Stimulated activated CD8-positive, alpha-beta memory T cell treated with anti-CD3 and anti-CD28 coated beads, Interleukin-2, amount 100 ng/mL, for 48 hours (primary cell): ENCODE measurements at places on chromosomes 1 and 21.

DNA sequence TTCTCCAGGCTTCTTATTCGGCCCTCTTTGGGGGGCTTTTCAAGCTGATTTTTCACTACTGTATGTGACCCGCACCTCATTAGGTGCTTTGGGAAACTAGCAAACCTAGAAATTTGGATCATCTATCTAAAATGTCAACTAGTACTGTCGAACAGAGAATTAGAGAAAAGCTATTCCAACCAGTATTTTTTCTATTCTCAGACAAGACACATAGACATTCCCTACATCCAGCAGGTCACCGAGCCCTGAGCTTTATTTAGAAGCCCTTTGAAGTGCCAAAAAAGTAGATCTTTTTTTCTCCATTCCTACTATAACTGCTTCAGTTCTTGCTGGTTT is 310 bp upstream of the SSR2 start:
- no peak for DNase-seq

DNA sequence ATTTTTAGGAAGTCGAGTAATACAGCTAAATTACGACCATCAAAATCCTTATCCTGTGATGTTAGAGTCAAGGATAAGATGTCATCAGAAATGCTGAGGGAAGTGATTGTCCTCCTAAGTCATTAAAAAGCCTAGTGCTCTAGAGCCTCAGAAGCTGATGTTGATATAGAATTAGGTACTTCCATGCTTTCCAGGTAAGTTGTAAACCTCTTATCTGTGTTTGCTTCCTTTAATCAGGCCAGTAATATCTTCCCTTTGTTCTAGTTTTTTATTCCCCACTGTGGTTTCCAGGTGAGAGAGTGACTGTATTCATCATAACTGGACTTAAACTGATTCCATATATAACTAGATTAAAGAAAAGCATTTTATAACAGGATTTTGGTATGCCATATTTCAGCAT is 44.4 kb downstream of the SMG7 start:
- DNase-seq, result no peak

DNA sequence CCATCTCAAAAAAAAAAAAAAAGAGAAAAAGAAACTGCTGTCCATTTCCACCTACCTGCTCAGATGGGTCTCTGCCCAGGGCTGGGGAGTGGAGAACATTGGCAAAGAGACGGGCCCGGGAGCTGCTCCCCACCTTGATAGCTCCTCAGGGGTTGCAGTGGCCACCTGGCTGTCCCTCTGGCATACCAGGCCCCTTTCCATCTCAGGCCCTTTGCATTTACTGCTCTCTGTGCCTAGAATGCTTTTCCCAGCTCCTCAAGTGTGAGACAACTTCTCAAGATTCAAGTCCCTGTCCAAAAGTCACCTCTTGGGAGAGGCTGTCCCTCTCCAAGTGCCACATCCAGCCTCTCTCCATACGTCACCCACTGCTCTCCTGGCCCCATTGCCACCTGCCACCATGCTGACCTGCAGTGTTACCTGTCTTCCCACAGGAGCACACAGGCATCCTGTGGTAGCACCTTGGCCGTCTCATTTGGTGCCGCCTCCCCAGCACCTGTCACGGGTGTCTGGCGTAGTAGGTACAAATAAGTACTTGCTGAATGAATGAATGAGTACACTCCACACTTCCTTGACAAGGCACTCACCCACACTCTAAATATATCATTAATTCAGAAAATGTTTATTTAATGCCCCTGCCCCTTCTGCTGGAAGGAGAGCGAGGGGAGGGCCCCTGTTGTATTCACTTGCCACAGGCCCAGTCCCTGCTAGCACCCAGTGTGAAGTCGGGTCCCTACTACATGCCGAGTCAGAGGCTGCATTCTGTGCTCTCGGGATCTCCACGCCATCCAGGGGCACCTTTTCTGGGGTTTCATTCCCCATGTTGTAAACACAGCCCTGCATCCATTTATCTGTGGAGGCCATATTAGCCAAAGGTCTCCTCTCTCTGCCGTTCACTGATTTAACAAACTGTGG is 48.8 kb downstream of the DISP3 start:
- DNase-seq, result no peak

DNA sequence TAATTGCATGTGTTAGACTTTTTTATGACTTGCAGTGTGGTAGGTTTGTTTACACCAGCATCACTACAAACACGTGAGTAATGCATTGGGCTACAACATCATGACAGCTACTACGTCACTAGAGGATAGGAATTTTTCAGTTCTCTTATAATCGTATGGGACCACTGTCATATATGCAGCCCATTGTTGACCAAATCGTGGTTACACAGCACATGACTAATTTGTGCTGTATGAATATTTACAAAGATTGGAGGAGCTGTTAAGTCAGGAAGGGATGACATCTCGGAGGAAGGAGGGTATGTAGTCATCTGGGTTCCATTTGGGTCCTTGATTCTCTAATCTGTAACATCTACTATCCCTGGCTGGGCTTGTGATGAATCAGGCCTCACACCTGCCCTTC is 270.9 kb downstream of the TNR start:
- no peak for DNase-seq

GRCh38 chr1:87051965-87052364 is 137.5 kb downstream of the HS2ST1 start:
- no peak for DNase-seq

- no peak for DNase-seq
Observed at GRCh38 chr1:198119906-198120305, 36.9 kb upstream of the NEK7 start.

DNA sequence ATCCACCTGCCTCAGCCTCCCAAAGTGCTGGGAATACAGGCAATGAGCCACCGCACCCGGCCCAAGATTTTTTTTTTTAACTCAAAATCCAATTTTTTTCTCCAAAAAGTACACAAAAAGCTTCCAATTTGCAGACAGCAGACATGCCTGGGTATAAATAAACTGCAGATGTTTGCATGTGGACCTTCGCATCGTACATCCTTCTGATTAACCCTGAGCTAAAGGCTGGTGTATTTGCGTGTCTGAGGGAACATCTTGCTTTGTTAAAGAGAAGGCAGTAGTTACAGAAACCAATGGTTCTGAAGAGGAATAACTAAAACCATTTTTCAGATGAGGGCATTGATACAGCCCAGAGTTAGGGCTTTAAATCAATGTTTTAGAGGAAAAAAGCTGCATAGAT is 12.7 kb downstream of the BCAR3 start:
- no peak for DNase-seq

DNA sequence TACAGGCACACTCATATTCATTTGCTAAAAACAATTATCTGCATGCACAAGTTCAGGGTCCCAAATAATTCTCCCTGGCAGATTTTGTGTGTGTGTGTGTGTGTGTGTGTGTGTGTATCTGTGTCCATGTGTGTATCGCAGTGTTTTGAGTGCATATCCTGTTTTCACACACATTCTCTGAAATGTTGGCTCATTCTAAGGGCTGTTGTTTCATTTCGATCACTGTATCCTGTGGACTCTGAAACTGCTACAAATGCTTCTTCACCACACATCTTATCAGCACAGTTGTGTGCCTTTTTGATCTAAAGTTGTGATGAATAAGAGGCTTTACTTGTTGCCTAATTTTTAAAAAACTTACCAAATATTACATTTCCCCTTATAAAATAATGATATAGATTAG is 34.6 kb downstream of the NR5A2 start:
- DNase-seq, result no peak

GRCh38 chr1:77319036-77319705 is 37.4 kb downstream of the AK5 start:
- no peak for DNase-seq

GRCh38 chr1:63119575-63120155 is 202.7 kb upstream of the FOXD3 start:
- DNase-seq, result no peak
